Cerebellum (tissue), 4 donors: ENCODE measurements at places on chromosomes 3 and 15.

GRCh38 chr3:25901796-25902195, 111.9 kb downstream of the OXSM start:
- DNase-seq: no peak

- no peak for DNase-seq
Observed at GRCh38 chr3:20930034-20930433, 744.0 kb upstream of the SGO1 start.

- DNase-seq: no peak
Observed at GRCh38 chr15:101246824-101247745, 4.8 kb downstream of the CHSY1 start.

- DNase-seq: no peak
Observed at GRCh38 chr3:46717447-46718231, at the start of gene PRSS50. Gene PRSS50 (minus strand): TSS chr3:46717869. CDS start chr3:46717824, 45 bp downstream.

- no peak for DNase-seq
Observed at GRCh38 chr3:141021261-141021660, 29.9 kb upstream of the SPSB4 start.

- DNase-seq: peak; percentile 82
Observed at GRCh38 chr15:63487076-63487757, 17.2 kb upstream of the USP3 start.

DNA sequence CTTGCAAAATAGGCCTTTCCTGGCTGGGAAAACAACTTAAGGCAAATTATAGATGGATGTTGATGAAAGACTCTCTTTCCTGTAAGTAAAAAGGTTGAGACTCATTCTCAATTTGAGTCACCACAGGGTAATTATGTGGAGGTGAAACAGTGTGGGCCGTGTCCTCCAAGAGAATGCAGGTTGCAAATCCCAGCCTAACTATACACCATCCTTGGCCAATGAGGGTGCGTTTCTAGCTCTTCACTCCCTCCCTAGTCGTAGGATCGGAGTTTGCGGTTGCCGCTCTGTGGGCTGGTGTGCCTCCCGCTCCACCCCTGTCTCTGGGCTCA, 259.9 kb downstream of the PLCL2 start:
- no peak for DNase-seq

DNA sequence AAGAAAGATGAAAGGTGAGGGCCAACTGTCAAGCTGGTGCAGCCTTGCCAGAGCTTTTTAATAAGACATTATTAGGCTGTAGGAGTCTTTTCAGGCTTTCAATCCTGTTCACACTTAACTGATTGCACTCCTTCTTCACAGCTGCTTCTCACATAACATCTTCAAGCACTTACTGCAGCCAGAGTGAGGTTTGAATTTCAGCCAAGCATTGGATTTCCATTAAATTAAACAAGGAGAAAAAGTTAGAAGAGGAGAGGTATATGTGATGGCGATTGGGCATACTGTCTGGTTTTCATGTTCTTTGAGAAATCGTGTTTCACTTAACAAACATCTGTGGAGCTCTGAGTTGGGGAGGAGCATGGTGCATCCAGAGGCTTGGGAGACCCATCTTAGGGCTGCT, 392.8 kb upstream of the LRRC3B start:
- DNase-seq: no peak

GRCh38 chr15:55260562-55261131, 29.0 kb downstream of the RAB27A start:
- DNase-seq: no peak

GRCh38 chr3:42664438-42664803, 10.9 kb downstream of the ZBTB47 start:
- DNase-seq: no peak

- no peak for DNase-seq
Observed at GRCh38 chr3:113339616-113340244, 101.6 kb downstream of the CFAP44 start.

GRCh38 chr3:29334706-29335105, 53.8 kb downstream of the RBMS3 start:
- DNase-seq: no peak

DNA sequence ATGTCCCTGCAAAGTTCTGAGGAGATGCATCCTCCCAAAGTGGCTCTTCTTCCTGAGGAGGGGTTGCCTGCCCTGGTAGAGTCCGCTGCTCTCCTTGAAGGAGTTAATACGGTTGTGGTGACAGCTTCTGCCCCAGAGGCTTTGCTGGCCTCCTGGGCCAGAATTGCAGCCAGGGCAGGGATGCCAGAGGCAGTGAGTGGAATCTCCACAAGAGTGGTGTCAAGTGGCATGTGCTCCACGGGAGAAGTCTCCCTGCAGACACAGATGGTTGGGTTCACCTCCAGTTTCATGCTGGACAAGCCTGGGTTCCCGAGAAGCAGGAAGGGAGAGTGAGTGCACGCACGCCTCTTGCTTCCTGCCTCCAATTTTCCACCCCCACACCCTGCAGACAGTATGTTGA, 105.5 kb downstream of the SLC25A26 start:
- DNase-seq: no peak

DNA sequence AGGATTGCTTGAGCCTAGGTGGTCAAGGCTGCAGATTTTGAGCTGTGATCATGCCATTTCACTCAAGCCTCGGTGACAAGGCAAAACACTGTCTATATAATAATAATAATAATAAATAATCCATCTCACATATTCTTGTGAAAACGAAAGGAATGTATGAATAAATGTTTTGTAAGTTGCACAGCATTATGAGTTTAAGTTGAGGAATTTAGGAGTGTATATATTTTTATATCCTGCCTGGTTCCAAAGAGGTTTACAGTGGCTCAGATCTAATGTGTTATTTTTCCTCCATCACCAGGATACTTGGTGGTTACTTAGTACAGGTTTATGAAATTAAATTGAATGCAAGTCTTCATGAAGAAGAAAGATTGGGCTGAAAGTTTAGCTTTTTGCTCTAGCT, 77.2 kb downstream of the ATG7 start:
- no peak for DNase-seq

DNA sequence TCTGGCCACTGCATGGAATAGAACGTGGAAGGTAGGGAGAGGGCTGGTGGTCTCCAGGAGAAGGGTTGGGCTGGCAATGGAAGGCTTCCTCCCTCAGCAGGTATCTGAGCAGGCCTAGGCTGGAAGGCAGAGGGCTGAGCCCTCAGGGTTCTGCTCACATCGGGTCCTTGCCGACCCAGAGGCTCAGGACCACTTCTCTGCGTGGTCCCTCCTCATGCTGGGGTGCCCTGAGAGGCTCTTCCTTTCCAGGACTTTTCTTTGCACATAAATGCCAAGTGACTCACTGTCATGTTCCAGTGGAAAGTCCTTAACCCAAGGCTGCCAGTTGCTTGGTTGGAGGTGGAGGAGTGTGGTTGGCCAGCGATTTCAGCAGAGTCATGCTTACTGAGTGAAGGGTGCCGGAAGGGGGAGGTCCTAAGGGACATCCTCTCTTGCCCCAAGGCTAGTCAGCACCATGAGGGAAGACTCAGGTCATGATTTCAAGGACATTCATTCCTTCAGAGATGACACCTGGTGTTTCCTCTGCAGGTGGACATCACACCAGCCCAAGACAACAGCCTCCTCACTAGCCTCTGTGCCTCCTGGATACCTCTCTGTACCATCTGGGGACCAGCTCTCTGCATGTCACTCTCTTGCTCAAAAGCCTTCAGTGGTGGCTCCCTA, 8.2 kb downstream of the SLC6A6 start:
- no peak for DNase-seq

- DNase-seq: peak; percentile 33
Observed at GRCh38 chr3:135172191-135172869, 377.3 kb downstream of the EPHB1 start.

GRCh38 chr15:68335251-68335650, 57.7 kb downstream of the FEM1B start:
- DNase-seq: peak; percentile 71

DNA sequence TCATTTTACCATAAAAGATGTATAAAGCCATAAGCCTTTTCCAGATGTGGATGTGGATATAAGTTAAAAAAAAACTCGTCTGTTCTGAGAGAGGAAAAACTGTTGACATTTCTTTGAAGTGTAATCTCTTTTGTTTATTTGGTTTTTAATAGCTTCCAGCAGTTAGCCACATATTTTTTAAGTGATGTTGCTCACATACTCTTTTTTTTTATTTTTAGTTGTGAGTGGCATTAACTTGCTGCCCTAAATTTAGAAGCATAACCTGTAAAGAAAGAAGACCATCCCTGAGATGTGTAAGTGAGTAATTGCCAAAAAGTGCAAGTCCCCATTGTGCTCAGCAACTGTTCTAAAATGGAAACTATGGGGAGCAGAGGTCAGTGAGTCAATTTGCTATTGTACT, 415.9 kb upstream of the MDFIC2 start:
- no peak for DNase-seq

- DNase-seq: no peak
Observed at GRCh38 chr15:75508840-75509532, 57.5 kb upstream of the SIN3A start.

DNA sequence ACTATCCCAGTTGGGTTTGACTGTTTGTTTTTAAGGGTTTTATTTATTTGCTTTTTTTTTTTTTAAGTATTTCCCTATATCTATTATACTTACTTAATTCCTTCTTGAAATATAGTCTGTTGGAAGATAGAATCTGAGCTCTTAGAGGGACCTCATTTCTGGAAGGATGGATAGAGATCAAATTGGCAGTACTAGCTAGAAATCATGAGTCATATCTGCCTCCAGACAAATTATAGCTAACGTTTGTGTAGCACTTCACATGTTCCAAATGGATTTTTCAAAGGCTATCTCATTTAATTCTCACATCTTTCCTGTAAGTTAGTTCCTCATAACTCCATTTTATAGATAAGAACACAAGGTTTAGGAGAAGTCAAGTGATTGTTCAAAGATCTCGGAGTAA, 384.7 kb downstream of the ZIC1 start:
- no peak for DNase-seq

DNA sequence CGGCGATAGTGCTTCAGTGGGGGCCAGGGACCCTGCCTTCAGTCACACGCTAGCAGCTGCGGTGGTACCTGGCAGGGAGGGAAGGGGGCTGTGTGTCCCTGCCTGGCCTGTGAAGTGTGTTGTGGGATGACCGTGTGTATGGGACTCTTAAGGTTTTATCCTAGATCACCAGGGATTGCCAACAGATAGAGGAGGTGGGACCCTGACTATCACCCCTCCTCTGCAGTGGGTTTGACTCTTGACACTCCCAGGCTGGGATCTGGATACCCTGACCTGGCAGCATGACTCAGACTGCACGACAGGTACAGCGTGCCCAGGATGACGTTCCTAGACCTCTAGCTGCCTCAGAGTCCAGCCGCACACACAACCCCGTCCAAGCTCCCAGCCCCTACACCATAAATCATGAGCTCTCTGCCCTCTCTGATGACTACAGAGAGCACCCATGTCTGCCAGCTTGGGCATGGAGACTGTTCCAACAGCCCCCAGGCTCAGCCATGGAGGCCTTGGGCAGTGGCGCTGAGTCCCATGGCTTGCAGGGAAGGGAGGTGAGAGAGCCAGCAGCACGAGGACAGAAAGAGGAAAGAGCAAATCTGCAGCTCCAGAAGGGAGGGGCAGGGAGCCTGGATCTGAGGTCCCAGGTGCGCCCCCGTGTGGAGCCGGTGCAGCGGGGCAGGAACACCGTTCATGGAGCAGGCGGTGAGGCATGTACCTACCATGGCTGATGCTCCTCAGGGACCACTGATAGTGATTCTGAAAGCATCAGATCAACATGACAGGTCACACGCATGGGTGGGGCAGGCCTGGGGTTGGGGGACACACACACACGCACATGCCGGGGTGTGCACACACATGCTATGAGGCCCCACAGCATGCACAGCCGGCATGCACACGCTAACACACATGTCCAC, 71.0 kb downstream of the ADAMTS7 start:
- no peak for DNase-seq

DNA sequence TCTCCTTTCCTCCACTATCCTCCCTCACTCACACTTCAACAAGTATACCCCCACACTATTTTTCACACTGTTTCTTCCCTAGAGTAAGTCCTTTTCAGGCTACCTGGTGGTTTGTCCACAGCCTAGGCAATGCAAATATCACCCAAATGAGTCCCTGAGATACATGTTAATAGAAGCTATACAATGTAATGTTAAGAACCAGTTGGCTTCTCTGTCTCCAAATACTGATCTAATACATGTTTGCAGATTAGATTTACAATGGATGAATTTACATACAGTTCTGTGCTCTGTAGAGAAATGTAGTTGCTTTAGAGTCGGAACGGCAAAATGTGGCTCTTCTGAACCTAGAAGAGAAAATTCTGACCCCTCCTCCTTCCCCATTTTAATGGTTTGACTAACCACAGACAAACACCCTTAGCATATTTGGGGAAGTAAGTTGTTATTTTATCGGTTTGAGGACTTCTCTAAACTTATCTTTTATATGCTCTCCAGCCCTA, 63.6 kb upstream of the MBNL1 start:
- DNase-seq: no peak

GRCh38 chr3:196142202-196142956, 60.5 kb upstream of the TFRC start:
- DNase-seq: no peak

DNA sequence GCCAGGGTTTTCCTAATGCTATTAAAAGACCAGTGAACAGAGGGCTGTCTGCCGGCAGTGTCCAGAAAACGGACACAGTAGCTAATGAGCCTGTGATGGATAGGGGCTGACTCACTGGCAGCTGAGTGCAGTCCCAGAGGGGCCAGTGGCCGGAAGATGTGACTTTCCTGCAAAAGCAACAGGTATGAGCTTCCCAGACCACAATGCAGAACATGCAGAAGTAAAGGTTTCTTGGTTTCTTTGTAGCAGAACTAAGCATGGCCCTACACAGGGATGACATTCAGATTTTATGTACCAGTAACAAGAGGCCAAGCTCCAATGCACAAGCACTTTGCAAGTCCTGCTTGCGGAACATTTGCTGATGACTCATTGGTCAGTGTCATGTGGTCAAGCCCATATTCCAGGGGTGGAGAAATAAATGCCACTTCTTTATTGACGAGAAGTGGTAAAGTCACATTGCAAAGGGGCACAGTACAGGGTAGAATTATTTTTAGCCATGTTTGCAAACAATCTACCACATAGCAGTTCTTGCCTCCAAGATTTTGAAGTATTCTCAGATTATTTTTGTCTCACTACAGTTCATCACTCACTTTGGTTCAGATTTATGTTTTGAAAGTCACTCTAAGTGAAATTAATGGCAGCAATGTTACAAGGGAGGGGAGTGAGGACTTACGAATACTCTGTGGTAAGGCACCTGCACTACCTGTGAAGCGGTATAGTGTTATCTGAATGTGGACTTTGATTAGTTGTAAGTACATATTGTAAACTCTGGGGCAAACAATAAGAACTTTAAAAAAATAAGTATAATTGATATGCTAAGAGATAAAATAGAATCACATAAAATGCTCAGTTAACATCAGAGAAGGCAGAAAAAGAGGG, 263.3 kb downstream of the ABHD5 start:
- DNase-seq: no peak

- no peak for DNase-seq
Observed at GRCh38 chr15:70439304-70439877, 324.0 kb downstream of the UACA start.

GRCh38 chr3:151268267-151269235, 9.8 kb downstream of the P2RY14 start:
- DNase-seq: no peak
